Gastrocnemius medialis (tissue), 4 donors: ENCODE measurements at places on chromosomes 6 and 20. TPM values are rescaled to one million over a fixed set of nuclear protein-coding genes. Genes with fewer than 3 reads are reported as not detected.

The POU5F1 gene
- total RNA-seq, result not detected

The ARMC12 gene
- not detected for total RNA-seq

The LPIN3 gene
- 0.98 TPM for total RNA-seq

The COL21A1 gene
- total RNA-seq, result 0.60 TPM

The ZNF165 gene
- total RNA-seq, result 0.55 TPM

The IL17F gene
- not detected for total RNA-seq

The DACT2 gene
- 0.24 TPM for total RNA-seq

The CNKSR3 gene
- 1.9 TPM for total RNA-seq

The CST7 gene
- total RNA-seq, result 0.91 TPM
